ENCODE measurements at places on chromosomes 3 and 15. TPM values are rescaled to one million over a fixed set of nuclear protein-coding genes. Genes with fewer than 3 reads are reported as not detected.

DNA sequence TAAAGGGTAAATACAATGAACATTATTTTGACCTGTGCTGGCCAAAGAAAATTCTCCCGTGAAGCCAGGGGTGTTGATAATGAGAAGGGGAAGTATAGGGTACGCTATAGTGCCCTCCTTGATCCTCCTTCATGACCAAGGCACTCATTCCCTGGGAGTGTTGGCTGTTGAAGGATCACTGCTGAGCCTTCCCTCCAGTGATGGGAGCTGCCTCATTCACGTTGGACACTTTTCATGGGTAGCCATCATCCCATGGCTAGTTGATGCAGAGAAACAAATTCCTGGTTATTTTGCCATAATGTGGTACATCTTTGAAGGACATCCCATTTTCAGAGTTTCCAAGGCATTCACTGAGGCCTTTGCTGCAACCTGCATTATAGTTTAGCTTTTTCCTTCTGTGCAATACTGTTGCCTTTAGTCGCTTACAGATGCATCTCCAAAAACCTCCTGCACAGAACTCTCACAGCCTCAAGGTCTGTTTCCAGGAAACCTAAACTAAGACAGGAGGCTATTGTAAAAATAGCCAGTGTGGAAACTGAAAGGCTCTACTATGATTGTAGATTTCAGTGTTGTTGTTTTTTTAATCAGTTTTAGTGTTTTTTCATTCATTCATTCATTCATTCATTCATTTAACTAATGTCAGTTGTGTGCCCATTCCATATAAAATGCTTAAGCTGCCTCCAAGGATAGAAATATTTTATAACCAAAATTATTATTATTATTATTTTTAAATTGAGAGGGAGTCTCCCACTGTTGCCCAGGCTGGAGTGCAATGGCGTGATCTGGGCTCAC lies 40.8 kb downstream of the TGFBR2 start:
- peaks cover 19% of the 10 kb centered on the region for H3K36me3 ChIP-seq
- H3K4me3 ChIP-seq, result peak overlapping the region; percentile 58
- no peak for DNase-seq
- H3K4me1 ChIP-seq, result peaks cover 60% of the 10 kb centered on the region
- H3K27me3 ChIP-seq, result no peaks in the 10 kb centered on the region
- peak overlapping the region; percentile 92 for H3K27ac ChIP-seq

DNA sequence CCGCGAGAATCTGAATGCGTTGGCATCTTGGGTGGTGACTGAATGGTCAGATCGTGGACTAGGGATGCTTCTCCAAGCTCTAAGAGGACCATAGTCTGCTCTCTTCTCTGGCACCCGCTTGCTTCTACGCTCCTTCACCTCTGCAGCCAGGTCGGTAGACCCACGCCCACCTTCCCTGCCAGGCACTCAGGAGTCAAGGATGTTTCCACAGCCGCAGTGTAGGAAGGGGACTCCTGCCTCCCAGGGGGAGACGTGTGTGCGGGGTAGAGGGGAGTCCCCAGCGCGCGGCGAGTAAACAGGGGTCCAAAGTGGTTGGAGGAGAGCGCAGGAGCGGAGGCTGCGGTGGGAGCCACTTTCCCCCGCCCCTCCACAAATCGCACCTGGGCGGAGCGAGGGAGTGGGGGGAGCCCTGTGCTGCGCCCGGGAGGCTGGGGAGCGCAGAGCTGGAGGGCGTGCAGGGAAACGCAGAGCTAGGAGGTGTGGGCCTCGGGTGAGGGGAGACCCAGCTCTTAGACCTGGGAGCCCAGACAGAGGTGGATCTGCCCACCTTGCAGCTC lies 1.7 kb downstream of the LRRC3B start:
- H3K27ac ChIP-seq, result no peak overlapping the region
- H3K36me3 ChIP-seq, result no peaks in the 10 kb centered on the region
- no peak overlapping the region for H3K4me3 ChIP-seq
- peaks cover 51% of the 10 kb centered on the region for H3K27me3 ChIP-seq
- no peak for DNase-seq

- peaks cover 49% of the 10 kb centered on the region for H3K27me3 ChIP-seq
- H3K4me1 ChIP-seq, result no peaks in the 10 kb centered on the region
- DNase-seq, result no peak
- no peak overlapping the region for H3K4me3 ChIP-seq
- H3K36me3 ChIP-seq, result no peaks in the 10 kb centered on the region
Observed at GRCh38 chr15:66195621-66196230, 57.8 kb downstream of the MEGF11 start.

DNA sequence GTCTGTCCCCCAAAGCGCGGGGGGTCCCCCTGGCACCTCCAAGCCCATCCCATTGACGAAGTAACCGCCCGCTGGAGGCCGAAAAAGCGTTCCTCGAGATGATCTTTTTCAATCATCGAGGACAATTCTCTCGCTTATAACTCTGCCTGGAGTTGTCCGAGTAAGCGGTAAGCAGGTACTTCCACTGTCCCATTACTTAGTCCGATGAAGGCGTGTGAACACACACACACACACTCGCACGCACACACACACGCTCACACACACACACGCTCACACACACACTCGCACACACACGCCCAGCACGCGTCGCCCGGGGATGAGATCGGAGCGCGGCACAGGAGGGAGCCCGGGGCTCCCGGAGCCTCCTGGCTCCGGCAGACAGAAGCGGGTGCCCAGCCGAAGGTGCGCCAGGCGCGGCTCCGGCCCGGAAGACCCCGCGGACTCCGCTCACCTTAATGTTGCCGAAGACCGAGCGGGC lies 430 bp downstream of the SLCO2A1 start:
- DNase-seq, result no peak
- H3K4me3 ChIP-seq, result peak overlapping the region; percentile 63
- peaks cover 78% of the 10 kb centered on the region for H3K27me3 ChIP-seq
- peaks cover 2% of the 10 kb centered on the region for H3K4me1 ChIP-seq
- no peaks in the 10 kb centered on the region for H3K36me3 ChIP-seq

Gene RETNLB
- total RNA-seq, result not detected

Data from T-helper 17 cell (primary cell).